HepG2 (cell line): ENCODE measurements at places on chromosomes 5 and 9. TPM values are rescaled to one million over a fixed set of nuclear protein-coding genes. Genes with fewer than 3 reads are reported as not detected.

The SOHLH1 gene
- 0.15 and 0.32 TPM in 2 replicates for total RNA-seq

The VCAN gene
- total RNA-seq, result 0.83 and 1.2 TPM in 2 replicates

The TTC23L gene
- total RNA-seq, result 1.1 and 1.4 TPM in 2 replicates

The SPAG8 gene
- 0.27 TPM in 1 of 2 replicates, not detected in the other for total RNA-seq

The EDIL3 gene
- not detected in 2 replicates for total RNA-seq

The OTP gene
- total RNA-seq, result not detected in 2 replicates

The ARL15 gene
- 7.7 and 11.5 TPM in 2 replicates for total RNA-seq

The CER1 gene
- total RNA-seq, result not detected in 2 replicates
